ENCODE measurements at places on chromosomes 12 and 14.

DNA sequence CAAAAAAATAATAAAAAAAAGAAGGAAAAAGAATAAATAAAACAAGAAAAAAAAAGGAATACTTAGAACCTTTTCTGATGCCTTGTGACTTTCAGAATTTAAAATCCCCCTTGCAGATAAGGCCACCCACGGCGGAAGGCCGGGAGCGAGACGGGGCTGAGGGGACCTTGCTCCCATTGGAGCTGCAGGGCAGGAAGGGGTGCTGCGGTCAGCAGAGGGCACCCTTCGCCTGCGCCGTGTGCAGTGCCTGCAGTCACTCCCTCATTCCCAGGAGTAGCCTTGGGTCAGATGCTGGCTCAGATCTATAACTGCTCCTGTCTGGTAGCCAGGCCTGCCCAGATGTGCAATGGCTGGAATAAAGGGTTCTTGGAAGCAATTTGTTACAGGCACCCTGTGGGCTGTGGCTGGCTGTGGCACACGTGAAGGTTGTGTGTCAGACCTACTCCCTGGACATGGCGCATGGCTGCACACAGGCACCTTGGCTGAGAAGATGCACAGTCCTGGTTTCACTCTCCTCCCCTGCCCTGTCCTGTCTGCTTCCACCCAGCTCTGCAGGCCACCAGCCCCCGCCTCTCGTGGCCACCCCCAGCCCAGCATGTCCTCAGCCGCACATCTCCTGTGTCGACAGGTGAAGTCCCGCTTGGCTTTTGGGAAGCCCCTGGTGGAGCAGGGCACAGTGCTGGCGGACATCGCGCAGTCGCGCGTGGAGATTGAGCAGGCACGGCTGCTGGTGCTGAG, 13.4 kb upstream of the ALDH2 start:
- no peak for DNase-seq

DNA sequence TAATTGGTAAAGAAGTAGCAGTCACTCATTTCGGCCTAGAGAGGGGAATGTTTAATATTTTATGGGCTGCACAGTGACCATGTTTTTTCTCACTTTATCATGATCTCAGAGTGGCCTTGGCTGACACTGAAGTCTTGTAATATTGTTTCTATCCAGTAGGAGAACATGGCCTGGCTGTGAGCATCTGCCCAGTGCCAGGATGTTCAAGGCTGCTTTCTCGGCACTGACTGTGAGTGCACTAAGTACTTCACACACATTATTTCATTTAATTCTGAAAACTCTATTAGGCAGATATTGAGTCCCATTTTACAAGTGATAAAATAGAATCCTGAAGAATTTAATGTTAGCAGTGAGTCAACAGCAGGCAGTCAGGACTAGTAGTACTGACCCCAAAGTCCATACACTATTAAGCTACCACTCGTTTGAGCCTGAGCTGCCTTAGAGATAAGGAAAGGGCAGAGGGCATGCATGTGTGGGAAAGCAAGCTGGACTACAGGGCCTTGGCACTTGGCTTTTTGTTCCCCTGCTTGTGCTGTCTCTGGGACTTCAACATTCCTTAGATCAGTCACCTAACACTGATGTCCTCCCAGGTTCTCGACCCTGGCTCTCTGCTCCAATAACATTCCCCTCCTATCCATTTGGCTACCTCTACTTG, 42.2 kb upstream of the APPL2 start:
- DNase-seq, result no peak

GRCh38 chr12:57583008-57583831, 7.8 kb upstream of the PIP4K2C start:
- peak; percentile 91 for DNase-seq

GRCh38 chr12:2616763-2617162, 178.0 kb upstream of the FKBP4 start:
- no peak for DNase-seq

- DNase-seq, result no peak
These were observed 6.4 kb downstream of the STX2 start for GRCh38 chr12:130832561-130833209.

GRCh38 chr12:53190108-53190729, 9.5 kb upstream of the CSAD start:
- no peak for DNase-seq

DNA sequence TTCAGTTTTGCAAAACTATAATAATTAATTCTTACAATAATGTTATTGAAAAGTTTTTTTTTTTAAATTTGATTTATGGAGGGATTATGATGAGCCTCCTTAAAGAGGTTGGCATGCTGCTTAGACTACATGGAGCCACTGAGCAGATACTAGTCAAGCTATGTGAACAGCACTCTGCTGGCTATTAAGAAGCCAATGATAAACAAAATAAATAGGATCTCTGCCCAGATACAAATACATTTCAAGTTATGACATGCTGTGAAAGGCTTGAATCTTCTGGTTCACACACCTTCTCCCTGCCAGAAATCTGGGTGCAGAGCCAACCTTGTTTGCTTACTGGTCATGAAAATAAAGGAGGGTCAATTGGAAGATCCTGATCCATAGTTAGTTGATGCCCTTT, 107.4 kb upstream of the NAV3 start:
- no peak for DNase-seq

GRCh38 chr14:32618991-32619390, 289.9 kb downstream of the AKAP6 start:
- no peak for DNase-seq

DNA sequence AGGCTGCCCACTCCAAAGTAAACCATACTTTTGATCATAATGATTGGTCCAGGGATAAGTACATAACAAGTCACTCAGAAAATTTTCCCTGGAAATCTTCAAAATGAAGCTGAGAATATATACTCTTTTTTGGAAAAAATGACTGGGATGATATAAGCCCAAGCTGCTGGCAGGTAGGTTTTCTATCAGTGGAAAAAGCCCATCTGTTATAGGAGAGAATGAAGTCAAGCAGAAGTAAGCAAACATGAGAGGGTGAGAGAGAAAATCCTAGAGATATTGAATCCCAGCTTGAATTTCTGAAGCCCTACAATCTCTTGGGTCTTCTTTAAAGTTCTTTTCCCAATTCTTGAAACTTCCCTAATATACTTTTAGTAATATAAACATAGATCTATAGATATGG, 37.3 kb upstream of the ZDHHC17 start:
- DNase-seq, result no peak

GRCh38 chr12:31507966-31508365, 83.0 kb downstream of the DENND5B start:
- DNase-seq, result no peak

DNA sequence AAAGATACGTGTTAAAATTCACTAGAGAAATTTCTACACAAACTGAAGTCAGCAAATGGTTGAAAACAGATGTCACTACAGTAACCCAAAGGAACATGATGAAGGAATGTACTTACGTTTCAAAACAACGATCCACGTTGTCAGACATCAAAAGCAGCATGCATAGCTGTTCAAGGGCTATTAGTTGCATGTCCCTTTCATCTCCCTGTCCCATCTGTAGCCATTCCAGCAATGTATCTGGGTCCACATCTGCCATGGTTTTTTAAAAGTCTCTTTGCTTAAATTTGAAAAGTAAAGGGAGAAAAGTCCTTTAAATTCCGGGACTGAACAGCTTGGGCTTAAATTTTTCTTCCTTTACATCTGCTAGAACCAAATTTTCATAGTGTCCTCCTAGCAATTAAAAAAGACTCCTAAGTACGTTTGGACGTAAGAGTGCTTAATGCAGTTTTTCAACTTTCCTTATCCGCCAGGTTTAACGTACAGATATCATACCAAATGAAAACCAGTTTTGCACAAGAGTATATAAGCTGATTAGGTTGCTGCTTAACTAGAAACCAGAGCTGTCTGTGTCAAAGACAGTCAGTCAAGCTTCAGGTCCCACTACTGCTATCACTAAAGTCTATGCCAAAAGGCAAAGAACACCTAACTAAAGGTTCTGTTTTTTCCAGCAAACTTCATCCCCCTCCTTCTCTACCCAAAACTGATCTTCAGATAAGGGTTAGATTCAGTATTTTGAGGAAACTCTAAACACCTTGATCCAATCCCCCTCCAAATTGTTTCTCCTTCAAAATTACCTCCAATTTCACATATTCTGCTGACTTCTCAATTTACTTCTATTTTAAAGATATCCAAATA, 1.7 kb downstream of the HECTD1 start:
- DNase-seq, result no peak

DNA sequence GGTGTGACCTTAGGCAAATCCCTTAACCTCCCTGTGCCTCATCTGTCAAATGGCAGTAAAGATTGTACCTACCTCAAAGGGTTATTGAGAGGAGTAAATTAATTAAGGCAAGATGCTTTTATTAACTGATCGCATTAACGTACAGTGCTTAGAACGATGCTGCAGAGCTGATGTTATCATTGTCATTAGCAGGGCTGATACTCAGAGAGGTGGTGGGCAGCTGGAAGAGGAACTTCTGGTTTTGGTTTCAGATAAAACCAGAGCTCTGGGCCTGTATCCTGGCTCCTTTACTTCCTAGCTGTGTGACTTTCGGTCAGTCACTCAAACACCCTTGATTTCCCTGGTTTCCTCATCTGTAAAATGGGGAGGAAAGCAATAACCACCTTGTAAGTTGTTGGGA, 55.1 kb downstream of the CALM1 start:
- DNase-seq, result no peak

- no peak for DNase-seq
These were observed 2.4 kb downstream of the LGR5 start for GRCh38 chr12:71441836-71442566.

- no peak for DNase-seq
These were observed 55.5 kb upstream of the NPAS3 start for GRCh38 chr14:32883188-32883587.

- no peak for DNase-seq
These were observed 47.0 kb upstream of the SLC2A13 start for GRCh38 chr12:40152783-40153383.

- DNase-seq, result no peak
These were observed 33.6 kb downstream of the FUT8 start for GRCh38 chr14:65446159-65446558.

DNA sequence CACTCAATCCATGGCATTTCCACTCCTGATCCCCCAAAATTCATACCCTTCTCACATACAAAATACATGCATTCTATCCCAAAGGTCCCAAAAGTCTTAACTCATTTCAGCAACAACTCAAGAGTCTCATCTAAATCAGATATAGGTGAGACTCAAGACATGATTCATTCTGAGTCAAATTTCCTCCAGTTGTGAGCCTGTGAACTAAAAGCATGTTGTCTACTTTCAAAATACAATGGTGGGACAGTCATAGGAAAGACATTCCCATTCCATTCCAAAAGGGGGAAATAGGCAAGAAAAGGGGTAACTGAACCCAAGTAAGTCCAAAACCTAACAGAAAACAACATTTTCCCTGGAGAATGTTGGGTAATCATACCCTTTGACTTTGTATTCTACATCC, 103.3 kb downstream of the C12orf75 start:
- no peak for DNase-seq

DNA sequence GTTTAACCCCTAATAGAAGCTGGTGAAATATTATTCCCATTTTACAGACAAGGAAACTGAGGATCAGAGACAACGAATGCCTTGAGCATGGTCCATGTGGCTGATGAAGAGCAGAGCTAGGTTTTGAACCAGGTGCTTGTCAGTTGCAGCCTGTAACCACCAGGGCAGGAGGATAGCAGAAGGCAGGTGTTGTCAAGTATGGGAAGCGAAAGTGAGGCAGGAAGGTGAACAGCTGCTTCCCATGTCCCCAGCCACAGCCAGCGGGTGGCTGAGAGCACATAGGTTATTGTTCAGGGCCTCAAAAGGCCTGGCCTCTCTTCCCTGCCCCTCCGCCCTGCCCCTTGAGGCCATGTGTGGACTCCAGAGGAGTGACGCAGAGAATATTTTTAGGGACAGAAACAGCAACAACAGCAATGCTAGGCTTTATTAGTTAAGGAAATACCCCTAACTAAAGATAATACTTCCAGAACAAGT, 39.6 kb downstream of the IQSEC3 start:
- DNase-seq, result no peak

- DNase-seq, result no peak
These were observed 180.7 kb downstream of the PHLDA1 start for GRCh38 chr12:75850721-75851462.

DNA sequence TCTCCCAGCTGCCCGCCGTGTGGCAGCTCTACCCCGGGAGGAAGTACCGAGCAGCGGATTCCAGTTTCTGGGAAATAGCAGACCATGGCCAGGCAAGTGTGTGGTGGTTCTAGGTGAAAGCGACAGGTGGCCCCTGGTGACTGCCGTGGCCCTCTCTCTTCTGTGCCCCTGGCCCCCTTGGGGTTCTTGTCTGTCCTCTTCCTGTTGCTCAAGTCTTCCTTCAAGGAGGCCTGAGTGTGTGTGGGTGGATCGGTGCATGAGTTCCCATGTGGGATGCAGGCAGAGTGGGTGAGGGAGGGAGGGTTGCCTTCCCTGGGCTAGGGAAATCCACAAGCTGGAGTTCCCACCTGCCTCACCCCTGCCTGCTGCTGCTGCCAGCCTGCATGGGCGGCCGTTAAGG, 4.6 kb downstream of the TCL1B start:
- no peak for DNase-seq

DNA sequence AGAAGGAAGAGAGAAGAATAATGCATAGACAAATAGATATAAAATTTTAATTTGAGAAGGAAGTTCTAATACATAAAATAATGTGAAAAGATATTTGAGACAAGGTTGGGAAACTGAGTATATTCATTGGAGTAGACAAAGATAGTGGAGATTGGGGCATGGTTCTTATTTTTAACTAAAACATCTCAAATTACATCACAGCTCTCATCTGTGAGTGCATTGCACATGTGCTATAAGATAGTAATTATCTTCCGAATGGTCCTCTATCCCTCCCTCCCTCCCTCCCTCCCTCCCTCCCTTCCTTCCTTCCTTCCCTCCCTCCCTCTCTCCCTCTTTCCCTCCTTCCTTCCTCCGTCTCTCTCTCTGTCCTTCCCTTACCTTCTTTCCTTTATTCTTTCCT, 1104.0 kb upstream of the FLRT2 start:
- DNase-seq, result no peak

GRCh38 chr12:133081159-133081780, 547 bp downstream of the ZNF140 start:
- no peak for DNase-seq
